Esophagus squamous epithelium (tissue), 5 donors: ENCODE measurements at places on chromosomes 7 and 10.

DNA sequence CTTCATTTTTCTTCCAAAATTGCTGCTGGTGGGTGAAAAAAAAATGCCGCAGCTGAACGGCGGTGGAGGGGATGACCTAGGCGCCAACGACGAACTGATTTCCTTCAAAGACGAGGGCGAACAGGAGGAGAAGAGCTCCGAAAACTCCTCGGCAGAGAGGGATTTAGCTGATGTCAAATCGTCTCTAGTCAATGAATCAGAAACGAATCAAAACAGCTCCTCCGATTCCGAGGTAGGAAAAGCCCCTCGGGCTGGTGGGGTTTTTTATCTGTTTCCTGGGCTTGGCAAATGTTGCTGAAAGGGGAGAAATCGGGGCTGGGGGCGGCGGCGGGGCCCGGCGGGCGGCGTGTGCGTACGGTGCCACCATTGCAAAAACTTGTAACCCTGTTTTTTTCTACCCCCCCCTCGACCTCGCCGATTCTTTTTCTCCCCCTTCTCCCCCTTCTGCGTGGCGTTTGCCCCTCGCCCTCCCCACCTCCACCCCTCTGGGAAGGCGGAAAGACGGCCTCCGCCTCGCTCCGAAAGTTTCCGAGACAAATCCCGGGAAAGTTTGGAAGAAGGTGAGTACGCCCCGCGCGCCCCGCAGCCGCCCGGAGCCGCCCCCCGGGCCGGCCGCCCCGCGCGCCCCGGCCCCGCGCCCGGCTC lies 789 bp downstream of the TCF7L2 start:
- H3K4me1 ChIP-seq, result peaks cover 61% of the 10 kb centered on the region
- H3K27me3 ChIP-seq, result no peaks in the 10 kb centered on the region
- no peaks in the 10 kb centered on the region for H3K36me3 ChIP-seq
- H3K27ac ChIP-seq, result peak overlapping the region; percentile 97
- peak overlapping the region; percentile 73 for H3K4me3 ChIP-seq

GRCh38 chr7:65744406-65744805 lies 128.5 kb upstream of the VKORC1L1 start:
- H3K27ac ChIP-seq, result no peak overlapping the region
- no peaks in the 10 kb centered on the region for H3K36me3 ChIP-seq
- no peak for DNase-seq
- H3K4me1 ChIP-seq, result peaks cover 30% of the 10 kb centered on the region
- no peaks in the 10 kb centered on the region for H3K27me3 ChIP-seq

DNA sequence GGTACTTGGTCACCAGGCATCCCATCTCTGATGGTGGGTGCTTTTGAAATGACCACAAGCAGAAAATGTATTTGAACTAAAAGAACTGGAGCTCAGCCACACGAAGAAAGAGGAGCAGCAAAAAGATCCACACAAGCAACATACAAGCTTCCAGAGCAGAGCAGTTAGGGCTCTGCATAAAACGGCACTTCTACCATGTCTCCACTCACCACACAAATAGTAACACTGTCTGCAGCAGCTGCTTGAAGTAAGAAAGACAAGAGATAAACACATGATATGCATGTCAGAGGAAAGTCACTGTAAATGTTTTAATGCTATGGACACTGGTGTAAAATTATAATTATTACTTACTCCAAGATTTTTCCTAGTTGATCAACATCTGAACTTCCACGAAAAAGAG lies 32.5 kb upstream of the FAM133B start:
- no peak overlapping the region for H3K4me3 ChIP-seq
- peaks cover 6% of the 10 kb centered on the region for H3K36me3 ChIP-seq
- H3K27me3 ChIP-seq, result no peaks in the 10 kb centered on the region
- no peak overlapping the region for H3K27ac ChIP-seq

DNA sequence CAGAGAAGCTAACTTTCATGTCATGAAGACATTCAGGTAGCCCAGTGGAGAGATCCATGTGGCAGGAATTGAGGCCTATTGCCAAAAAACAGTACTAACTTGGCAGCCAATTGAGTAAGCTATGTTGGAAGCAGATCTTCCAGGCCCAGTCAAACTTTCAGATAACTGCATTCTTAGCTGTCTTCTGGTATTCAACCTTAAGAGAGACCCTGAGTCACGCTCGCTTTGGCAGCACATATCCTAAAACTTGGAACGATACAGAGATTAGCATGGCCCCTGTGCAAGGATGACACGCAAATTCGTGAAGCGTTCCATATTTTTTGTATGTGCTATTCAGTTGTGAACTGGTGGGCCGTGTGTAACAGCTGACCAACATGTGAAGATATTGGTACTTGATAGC lies 17.6 kb upstream of the ZNF518A start:
- H3K36me3 ChIP-seq, result no peaks in the 10 kb centered on the region
- DNase-seq, result no peak
- H3K27ac ChIP-seq, result no peak overlapping the region
- H3K4me3 ChIP-seq, result no peak overlapping the region
- no peaks in the 10 kb centered on the region for H3K4me1 ChIP-seq

GRCh38 chr10:70695241-70696030 lies 23.1 kb downstream of the ADAMTS14 start:
- DNase-seq, result no peak
- H3K36me3 ChIP-seq, result no peaks in the 10 kb centered on the region
- H3K27ac ChIP-seq, result no peak overlapping the region
- H3K4me1 ChIP-seq, result peaks cover 25% of the 10 kb centered on the region
- no peak overlapping the region for H3K4me3 ChIP-seq

GRCh38 chr10:132402781-132403241 lies 5.8 kb downstream of the PWWP2B start:
- no peak overlapping the region for H3K4me3 ChIP-seq
- H3K36me3 ChIP-seq, result peaks cover 18% of the 10 kb centered on the region
- H3K27ac ChIP-seq, result peak overlapping the region; percentile 98
- H3K4me1 ChIP-seq, result peaks cover 74% of the 10 kb centered on the region
- H3K27me3 ChIP-seq, result no peaks in the 10 kb centered on the region

DNA sequence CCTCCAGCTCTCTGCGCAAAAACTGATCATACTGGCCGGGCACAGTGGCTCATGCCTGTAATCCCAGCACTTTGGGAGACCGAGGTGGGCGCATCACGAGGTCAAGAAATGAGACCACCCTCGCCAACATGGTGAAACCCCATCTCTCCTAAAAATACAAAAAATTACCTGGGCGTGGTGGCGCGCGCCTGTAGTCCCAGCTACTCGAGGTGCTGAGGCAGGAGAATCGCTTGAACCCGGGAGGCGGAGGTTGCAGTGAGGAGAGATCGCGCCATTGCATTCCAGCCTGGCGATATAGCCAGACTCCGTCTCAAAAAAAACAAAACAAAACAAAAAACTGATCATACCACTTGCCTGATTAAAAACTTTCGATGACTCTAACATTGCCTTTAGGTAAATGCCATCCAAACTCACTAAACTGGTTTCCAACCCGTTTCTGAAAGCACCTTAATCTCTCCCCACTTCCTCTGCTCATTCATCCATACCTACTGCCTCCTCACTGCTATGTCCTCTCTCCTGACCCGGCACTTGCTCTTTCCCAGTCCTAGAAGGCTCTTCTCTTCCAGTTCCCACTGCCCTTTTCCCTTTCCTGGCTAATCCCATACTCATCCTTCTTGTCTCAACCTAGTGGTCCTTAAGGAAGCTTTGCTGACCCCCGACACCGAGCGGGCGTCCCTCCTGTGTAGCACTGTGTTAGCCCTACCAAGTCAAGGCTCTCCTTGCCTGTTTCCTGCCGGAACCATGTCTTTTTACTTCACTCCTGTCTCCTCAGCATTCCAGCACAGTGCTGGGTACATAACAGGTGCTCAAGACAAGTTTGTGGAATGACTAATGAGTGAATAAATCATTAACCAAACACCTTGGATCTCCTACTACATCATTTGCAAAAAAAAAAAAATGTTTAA lies 686 bp upstream of the MIOS start:
- H3K27me3 ChIP-seq, result no peaks in the 10 kb centered on the region
- H3K36me3 ChIP-seq, result no peaks in the 10 kb centered on the region
- H3K4me1 ChIP-seq, result peaks cover 27% of the 10 kb centered on the region

DNA sequence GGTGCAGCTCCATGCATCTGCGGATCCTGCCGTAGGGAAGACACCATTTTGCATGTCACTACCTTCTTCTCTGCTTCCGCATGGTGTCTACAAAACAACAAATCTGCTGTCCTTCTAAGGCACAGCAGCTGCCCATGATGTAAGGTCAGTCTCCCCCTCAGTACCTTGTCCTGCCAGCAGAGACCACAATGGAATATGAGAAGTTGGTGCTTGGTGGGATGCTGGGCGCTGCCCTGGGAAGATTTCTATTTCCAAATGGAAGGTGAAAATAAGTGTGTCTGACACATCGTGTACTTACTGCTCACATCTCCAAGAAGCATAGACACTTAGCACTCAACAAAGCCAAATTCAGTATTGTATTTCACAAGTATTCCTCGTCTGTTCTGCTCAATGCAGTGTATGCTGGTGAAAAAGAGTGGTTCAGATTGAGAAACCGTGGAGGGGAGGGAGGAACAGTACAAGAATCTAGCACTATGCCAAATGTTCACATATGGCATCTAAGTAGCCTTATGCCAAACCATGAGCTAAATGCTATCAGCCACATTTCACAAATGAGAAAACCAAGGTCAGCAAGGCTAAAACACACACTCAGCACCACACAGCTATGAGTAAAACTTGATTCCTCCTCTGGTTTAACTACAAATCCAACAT lies 95.0 kb downstream of the GRB10 start:
- peak overlapping the region; percentile 19 for H3K27ac ChIP-seq
- no peaks in the 10 kb centered on the region for H3K4me1 ChIP-seq
- H3K36me3 ChIP-seq, result peaks cover 12% of the 10 kb centered on the region
- DNase-seq, result no peak
- H3K4me3 ChIP-seq, result no peak overlapping the region
- no peaks in the 10 kb centered on the region for H3K27me3 ChIP-seq
